ENCODE measurements at places on chromosomes 1 and 21.

- DNase-seq: no peak
These were observed 5.3 kb upstream of the FGGY start for GRCh38 chr1:59291561-59291960.

DNA sequence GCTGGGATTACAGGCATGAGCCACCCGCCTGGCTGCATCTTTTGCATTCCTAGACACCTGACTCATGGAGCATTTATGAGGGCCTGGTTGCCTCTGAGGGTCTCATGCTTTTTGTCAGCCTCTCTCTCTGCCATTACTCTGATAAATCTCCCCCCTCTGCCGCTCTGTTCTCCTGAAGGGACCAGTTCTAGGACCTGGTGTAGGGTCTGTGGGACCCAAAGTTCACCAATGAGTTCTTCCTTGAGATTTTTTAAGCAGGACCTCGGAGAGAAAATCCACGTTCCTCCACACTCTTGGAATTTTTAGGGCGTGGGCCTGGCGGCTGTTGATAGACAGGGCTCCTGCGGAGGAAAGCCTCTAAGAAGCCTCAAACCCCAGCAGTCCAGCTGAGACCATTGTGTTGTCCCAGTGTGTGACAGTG lies 91.9 kb upstream of the ERRFI1 start:
- no peak for DNase-seq

DNA sequence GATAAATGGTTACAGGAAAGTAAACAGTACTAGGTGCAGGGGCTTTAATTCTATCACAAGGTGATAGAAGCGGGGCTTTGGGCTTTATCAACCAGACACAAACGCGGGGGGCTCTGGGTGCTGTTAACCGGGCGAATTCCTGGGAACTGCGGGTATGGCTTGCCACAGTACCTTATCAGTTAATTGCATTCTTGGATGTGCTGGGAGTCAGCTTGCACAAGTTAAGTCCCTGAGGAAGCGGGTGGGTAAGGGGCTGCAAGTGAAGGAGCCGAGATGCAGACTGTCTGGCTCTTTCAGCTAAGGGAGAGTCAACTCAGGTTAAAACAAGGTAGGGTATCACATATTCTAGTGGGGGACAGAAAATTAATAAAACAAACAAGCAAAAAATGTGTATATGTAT lies 661 bp downstream of the GBP4 start:
- no peak for DNase-seq

- DNase-seq: no peak
These were observed 11.2 kb downstream of the KIFAP3 start for GRCh38 chr1:170063109-170063826.

DNA sequence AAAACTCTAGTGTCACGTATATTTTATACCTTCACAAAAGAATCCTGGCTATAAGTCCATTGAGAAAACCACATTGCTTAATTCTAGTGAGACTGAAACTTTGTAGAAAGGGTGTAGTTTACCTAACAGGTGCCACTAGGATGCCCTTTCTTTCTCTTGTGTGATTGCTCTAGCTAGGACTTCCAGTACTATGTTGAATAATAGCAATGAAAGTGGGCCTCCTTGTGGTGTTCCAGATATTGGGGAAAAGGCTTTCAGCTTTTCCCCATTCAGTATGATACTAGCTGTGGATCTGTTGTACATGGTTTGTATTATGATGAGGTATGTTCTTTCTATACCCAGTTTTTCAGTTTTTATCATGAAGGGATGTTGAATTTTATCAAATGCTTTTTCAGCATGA lies 39.7 kb upstream of the CHODL start:
- DNase-seq: no peak

- no peak for DNase-seq
These were observed 53.1 kb downstream of the SLC19A1 start for GRCh38 chr21:45488931-45489721.

- DNase-seq: no peak
These were observed 112.3 kb downstream of the AK5 start for GRCh38 chr1:77394166-77394565.

DNA sequence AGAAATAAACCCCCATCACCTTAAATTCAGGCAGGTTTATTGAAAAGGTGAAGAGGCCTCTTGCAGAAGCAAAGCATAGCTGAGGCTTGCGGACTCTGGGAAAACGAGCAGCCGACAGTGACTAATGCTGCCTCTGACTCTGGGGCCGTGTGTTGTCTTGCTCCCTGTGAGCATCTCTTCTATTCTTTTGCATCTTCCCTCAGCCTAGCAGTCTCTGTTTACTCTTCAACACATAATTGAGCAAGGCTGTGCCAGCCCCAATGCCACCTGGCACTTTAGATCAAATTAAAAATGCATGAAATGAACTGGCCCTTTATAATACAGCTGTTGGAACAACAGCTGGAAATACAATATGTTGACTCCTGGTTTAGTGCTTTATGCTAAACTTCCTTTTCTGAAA lies 18.4 kb upstream of the REG4 start:
- DNase-seq: no peak
